Right forelimb (tissue), 1 donor: ENCODE measurements at places on chromosomes 6 and 20.
A peak's percentile ranks its signal among the peaks of the same experiment; 100 is the strongest.

GRCh38 chr20:38829296-38829875, 23.9 kb downstream of the PPP1R16B start:
- no peak for DNase-seq

GRCh38 chr6:38542031-38542430, 97.7 kb downstream of the BTBD9 start:
- no peak for DNase-seq

- no peak for DNase-seq
Measured at GRCh38 chr20:14193885-14194284, 143.5 kb downstream of the FLRT3 start.

DNA sequence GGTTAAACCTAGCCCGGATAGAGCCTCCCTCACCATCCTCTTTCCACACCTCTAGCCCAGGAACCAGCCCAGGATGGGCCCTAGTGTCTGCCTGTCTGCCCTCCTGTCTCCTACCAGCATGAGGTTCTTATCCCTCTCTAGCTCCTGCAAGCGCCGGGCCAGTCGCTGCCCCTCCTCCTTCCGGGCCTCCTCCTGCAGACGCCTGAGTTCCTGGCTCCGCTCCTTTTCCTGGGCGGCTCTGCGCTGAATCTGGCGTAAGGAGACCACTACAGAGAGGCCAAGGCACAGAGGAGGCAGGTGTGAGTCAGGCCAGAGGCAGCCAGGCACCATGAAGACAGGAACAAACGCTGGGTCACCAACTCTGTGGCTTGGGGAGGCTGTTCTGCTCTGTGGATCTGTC, 4.3 kb upstream of the PSORS1C2 start:
- DNase-seq: peak; percentile 72

GRCh38 chr20:10986586-10986985, 312.8 kb upstream of the JAG1 start:
- no peak for DNase-seq

DNA sequence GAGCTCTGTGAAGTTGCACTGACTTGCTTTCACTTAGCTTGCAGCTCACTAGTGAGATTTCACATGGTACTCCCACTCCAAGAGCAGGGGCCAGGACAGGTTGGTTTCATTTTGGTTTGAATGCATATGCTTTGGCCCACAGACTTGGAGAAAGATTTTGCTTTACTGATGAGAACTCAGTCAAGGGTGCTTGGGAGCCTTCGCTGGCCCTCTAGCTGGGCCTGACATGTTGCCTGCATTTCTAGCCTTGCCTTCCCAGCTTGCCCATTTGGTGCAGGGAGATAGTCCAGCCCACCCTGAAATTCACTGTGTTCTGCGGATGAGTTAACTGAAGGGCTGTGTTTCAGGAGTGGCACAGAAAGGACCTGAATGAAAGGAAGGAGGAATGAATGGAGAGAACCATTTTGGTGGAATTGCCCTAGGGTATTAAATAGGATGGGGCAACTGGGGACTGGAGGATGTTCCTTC, 1.9 kb downstream of the SGK1 start:
- DNase-seq: no peak

- DNase-seq: no peak
Measured at GRCh38 chr6:53312355-53312754, 36.4 kb downstream of the ELOVL5 start.

GRCh38 chr6:25233226-25233625, 45.9 kb upstream of the CARMIL1 start:
- no peak for DNase-seq

GRCh38 chr20:14657266-14658005, 320.0 kb upstream of the FLRT3 start:
- no peak for DNase-seq

DNA sequence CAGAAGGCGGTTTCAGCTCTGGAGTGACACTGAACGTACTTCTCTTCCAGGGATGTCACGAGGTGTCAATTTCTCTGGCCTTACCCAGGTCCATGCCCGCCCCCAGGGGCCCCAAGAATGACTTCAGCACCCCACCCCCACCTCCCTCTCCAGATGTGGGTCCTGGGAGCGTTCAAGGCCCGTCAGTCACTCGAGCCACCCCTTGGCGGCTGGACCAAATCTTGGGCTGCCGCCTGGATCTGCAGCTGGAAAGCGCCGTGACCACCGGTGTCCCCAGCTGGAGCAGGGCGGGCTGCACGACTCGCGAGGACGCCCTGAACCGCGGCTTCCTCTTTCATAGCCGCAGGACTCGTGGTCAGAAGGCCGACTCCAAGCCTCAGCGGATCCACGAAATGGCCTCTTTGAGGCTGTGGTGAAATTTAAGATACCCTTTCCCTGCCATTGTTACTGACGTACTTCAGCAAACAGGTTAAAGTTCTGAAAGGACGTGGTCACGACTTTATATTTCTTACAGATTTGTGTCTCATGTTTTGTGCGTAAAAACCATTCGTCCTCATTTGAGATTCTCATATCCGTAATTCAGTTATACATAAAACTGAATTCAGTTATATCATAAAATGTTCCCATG, 29.3 kb downstream of the TRIM38 start:
- peak; percentile 87 for DNase-seq
